M059J (cell line): ENCODE measurements at places on chromosomes 3 and 15.

- DNase-seq, result no peak
These were observed 43.7 kb upstream of the PRICKLE2 start for GRCh38 chr3:64268926-64269325.

DNA sequence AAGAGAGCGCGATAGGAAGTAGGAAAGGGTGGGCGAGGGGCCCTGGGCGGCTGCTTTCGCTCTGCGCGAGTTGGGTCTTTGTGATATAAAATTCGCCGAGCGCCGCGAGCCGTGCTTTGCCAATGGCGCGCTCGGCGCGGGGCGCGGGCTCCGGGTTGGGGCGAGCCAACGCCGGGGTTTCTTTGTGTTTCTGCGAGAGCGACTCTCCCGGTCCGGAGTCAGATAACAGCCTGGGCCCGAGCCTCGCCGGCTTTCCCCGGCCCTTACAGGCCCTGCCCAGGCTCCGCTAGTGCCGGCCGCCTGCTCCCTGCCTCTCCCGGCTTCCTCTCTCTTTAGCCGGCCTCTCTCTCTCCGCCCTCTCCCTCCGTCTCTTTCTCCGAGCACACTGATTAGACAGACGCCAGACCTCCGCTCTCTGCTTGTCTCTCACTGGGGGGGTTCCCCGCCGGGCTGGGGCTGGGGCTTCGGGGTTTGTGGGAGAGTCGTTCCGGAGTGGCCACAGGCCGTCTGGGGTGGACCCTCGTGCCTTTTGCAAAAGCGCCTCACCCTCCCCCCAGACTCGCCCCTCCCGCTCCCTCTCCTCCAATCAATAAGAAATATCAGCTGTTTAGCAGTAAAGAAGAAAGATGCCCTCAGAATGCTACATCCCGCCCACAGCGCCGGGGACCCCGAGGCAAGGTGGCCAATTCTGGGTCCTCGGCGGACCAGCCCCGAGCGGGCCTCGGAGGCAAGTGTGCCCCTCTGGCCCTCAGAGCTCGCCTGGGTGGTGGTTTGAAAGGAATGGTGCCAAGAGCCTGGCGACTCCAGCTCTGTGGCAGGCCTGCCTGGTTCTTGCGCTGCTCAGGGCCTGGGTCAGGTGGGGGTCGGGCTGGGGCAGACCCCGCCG, 2.9 kb downstream of the NR2F2 start:
- DNase-seq, result no peak

DNA sequence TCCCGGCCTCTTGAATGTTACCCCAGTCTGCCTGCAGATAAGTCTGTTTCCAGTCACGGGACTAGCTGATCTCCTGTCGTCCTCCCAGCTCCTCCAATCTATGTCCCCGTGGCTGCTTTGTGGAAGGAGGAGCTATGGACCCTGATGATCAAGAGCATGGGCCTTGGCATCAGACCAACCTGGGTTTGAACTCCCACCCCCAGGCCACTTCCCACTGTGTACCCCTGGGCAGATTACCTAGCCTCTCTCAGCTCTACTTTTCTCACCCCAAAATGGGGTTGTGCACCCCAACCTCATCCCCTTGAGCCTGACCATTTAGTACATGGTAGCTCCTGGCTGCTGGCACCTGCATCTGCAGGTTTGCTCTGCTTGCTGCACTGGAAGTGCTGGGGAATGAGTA, 55.8 kb downstream of the GASK1A start:
- no peak for DNase-seq

GRCh38 chr3:108117241-108117775, 26.5 kb upstream of the CD47 start:
- DNase-seq, result peak; percentile 58

GRCh38 chr15:62914461-62915079, 128.0 kb upstream of the TPM1 start:
- no peak for DNase-seq

DNA sequence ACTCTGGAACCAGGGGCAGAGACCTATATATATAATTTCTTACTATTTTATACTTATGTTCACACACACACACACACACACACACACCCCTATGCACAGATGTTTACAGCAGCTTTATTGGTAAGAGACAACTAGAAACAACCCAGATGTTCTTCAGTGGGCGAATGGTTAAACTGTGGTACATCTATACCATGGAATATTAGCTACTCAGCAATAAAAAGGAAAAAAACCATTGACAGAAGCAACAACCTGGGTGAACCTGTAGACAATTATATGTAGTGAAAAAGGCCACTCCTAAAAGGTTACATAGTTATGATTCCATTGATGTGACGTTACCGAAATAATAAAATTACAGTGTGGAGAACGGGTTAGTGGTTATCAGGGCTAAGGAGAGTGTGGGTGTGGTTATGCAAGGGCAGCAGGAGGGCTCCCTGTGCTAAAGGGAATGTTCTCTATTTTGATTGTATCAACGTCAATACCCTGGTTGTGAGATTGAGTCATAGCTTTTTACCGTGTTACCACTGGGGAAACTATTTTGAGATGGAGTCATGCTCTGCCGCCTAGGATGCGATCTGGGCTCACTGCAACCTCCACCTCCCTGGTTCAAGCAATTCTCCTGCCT, 85.5 kb downstream of the FLNB start:
- DNase-seq, result peak; percentile 81

DNA sequence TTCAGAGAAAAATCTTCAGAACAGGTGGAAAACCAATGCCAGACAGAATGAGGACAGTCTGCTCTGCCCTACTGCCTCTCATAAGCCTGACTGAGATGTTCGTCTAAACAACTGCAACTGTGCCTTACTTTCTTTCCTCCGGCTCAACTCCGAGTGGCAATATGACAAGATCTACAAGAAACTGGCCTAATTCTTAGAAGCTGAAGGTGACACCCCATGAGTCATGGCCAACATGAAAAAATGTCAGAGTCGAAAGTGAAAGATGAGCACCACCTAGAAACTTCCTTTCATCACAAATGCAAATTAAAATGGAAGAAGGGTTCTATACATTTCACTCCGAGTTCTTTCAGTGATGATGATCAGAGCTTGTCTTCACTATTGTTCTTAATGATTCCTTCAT, 12.9 kb downstream of the PCYT1A start:
- peak; percentile 64 for DNase-seq

GRCh38 chr3:182500289-182500688, 293.0 kb upstream of the ATP11B start:
- no peak for DNase-seq

DNA sequence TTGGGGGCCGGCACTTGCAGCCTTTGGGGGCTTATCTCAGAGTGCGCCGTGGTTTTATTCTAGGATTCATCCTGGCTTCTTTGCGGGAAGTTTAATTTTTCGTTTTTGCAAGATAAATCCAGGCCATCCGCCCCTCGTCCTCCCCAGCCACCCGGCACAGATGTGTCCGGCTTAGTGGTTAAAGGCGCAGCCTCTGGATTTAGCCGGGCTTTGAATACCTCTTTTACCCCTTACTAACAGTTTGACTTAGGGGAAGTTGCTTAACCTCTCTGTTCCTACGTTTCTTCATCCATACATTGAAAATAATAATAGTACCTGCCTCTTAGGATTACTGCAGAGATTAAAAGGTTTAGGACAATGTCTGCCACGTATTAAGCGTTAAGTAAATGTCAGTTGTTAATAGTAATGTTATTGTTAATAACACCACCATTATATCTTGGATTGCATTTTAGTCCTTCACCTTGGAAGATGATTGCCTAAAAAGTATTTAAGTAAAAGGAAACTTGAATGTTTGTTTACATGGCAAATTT, 714 bp downstream of the ECT2 start:
- DNase-seq, result peak; percentile 55

- DNase-seq, result no peak
These were observed 268.7 kb downstream of the EDEM1 start for GRCh38 chr3:5456199-5456598.

GRCh38 chr15:58410353-58410752, 21.4 kb upstream of the LIPC start:
- DNase-seq, result peak; percentile 45

DNA sequence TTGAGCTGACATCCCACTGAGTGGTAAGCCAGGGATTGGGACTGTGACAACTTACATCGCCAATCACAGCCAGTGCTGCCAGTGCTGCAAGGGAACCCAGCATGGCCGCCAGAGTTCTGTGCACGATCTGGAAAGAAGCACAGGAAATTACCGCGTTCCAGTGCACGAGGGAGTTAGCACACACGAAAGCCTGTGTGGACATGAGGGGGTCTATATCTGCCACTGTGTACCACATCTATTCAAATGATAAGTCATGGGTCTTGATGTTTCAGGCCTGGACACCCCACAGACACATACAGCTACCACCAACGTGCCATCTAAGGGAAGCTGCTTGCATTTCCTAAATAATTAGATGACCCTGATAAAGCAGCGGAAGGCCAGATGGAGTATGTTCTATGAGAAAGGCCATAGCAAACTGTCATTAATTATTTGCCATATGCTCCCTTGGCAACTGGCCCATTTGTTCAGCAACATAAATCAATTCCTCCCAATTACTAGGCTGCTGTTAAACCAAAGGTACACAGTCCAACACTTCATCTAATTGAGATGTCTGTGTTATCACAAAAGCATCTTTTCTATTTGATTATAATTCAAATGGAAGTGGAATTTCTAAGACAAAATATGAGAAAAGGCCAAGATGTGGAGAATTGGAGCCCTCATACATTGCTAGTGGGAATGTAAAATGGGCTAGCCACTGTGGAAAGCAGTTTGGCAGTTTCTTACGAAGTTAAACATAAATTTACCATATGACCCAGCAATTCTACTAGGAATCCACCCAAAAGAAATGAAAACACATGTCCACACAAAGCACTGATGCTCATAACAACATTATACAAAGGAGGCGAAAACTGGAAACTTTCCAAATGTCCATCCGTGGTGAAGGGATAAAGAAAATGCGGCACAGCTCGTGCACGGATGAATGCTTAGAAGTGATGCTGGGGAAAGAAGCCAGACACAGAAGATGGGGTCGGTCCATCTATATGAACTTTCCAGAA, 108.3 kb downstream of the OCA2 start:
- DNase-seq, result no peak

GRCh38 chr15:50823281-50823680, 57.8 kb upstream of the SPPL2A start:
- no peak for DNase-seq

DNA sequence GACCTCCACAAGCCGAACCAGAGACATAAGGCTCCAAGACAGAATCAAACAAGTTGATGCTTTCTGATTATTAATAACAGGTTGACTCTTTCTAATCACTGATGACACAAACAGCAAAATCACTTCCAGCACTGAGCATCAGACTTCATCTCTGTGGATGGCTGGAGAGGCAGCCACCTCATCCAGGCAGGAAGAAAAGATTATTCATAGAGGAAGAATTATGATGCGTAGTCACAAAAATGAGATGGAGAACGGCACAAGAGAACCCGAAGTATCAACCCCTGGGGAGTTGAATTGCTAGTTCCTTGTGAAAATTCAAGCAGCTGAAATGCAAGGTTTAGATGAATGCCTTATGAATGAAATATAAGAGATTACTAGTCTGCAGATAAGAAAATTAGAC, 49.9 kb upstream of the LMCD1 start:
- peak; percentile 18 for DNase-seq

GRCh38 chr15:83012076-83012426, 612 bp upstream of the C15orf40 start:
- DNase-seq, result no peak

DNA sequence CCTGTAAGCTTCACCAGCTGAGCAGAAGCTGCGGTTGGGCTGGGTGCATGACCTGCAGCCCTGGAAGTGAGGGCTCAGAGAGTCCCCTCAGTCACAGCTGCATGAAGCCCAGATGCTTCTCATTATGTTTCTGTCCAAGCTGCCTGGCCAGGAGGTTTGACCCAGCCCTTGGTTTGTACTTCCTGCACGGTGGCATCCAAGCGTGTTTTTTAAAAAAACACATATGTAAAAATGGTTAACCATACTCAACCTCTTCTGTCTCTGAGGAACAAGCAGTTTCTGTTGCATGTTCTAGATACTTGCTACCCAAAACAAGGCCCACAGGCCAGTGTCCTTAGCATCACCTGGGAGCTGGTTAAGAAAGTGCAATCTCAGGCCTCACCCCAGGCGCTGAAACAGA, 76.0 kb upstream of the ATP10A start:
- no peak for DNase-seq

- peak; percentile 81 for DNase-seq
These were observed 13.8 kb upstream of the MSL2 start for GRCh38 chr3:136209921-136210320.

GRCh38 chr3:49023775-49024174, 1.9 kb downstream of the NDUFAF3 start:
- no peak for DNase-seq

GRCh38 chr3:18122264-18122663, 302.9 kb downstream of the SATB1 start:
- peak; percentile 22 for DNase-seq

DNA sequence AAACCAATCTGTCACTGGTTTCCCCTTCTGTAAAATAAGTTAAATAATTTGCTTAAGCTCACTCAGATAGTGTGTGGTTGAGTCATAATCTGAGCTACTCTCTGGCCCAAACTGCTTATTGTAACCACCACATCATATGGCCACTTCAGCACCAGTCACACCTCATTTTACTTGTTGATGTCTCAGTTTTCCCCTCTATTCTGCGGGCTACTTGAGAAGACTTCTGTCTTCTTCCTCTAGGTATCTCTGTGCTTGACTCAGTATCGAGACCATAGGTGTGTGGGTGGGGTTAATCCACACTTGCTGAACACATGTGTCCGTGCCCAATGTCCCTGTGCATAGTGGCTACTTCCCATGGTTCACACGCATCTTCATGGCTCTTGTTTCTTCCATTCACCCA, 32.9 kb downstream of the CRYGS start:
- DNase-seq, result no peak

DNA sequence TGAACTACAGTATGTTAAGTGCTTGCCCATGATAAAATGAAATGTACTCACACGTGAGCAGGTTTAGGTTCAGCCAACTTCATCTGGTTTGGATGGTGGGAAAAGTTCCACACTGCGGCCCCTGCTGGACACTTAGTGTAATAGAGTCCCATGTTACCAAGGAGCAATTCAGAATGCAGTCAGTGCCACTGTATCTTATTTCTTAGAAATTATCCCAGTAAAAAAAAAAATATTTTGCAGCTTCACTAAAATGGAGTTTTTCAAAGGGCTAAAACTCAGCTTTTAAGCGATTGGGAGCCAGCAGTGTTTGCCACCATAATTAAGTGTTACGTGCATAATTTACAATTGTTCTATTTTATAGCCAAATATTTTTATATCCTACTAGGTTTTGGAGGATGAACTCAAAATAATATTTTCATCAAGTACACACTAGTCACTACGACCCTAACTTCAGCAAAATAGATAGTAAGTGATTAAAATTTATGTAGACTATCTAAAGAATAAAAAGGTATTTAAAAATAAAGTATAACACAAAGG, 371.7 kb upstream of the GBE1 start:
- DNase-seq, result peak; percentile 41
